ENCODE measurements at places on chromosomes 11 and 22.

GRCh38 chr11:74282914-74283371 lies 28.5 kb downstream of the P4HA3 start:
- no peak for DNase-seq

- DNase-seq, result no peak
Observed at GRCh38 chr11:61682906-61683675, 2.9 kb downstream of the DAGLA start.

DNA sequence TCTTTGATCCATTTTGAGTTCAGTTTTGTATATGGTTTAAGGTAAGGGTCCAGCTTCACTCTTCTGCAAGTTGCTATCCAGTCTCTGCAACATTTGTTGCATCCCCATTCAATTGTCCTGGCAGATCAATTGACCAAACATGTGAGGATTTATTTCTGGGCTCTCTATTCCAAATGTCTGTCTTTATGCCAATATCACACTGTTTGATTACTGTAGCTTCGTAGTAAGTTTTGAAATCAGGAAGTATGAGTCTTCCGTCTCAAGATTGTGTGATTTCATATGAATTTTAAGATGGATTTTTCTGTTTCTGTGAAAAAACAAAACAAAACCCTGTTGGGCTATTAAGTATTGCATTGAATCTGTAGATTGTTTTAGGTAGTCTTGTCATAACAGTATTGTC lies 17.0 kb downstream of the APLP2 start:
- DNase-seq, result no peak

- DNase-seq, result no peak
Observed at GRCh38 chr11:34830035-34830434, 86.1 kb downstream of the APIP start.

GRCh38 chr11:66743271-66743968 lies 14.4 kb upstream of the SPTBN2 start:
- DNase-seq, result no peak

GRCh38 chr11:9089636-9090035 lies 1.8 kb downstream of the SCUBE2 start:
- no peak for DNase-seq

- no peak for DNase-seq
Observed at GRCh38 chr11:35177370-35177769, 38.4 kb downstream of the CD44 start.

Data from RPMI8226 (cell line).